ENCODE measurements at places on chromosomes 3 and 15. TPM values are rescaled to one million over a fixed set of nuclear protein-coding genes. Genes with fewer than 3 reads are reported as not detected.

Gene LMAN1L
- not detected for total RNA-seq

Gene MORC1
- 0.15 TPM for total RNA-seq

Gene CA12
- total RNA-seq: 14.6 TPM

DNA sequence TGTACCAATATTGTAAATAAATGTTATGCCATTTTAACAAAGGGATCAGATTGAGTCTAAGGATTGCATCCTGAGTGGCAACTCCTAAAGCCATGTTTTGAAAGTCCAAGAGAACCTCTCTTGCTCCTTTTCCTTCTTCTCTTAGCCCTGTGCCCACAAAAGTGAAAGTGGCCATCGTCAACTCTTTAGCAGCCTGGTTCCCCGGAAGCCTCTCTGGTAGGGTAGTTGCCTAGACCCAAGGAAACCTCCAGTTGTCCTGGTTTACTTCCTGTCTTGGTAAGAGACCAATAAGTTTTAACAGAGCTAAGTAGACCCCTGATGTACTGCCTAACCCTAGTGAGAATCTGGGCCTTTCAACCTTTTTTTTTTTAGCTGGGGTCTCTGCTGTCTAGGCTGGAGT, 10.2 kb upstream of the ITPKA start:
- no peak overlapping the region for H3K4me3 ChIP-seq
- peaks cover 5% of the 10 kb centered on the region for H3K4me1 ChIP-seq
- H3K36me3 ChIP-seq: peaks cover 35% of the 10 kb centered on the region
- no peaks in the 10 kb centered on the region for H3K27me3 ChIP-seq
- no peak for DNase-seq
- H3K27ac ChIP-seq: no peak overlapping the region

DNA sequence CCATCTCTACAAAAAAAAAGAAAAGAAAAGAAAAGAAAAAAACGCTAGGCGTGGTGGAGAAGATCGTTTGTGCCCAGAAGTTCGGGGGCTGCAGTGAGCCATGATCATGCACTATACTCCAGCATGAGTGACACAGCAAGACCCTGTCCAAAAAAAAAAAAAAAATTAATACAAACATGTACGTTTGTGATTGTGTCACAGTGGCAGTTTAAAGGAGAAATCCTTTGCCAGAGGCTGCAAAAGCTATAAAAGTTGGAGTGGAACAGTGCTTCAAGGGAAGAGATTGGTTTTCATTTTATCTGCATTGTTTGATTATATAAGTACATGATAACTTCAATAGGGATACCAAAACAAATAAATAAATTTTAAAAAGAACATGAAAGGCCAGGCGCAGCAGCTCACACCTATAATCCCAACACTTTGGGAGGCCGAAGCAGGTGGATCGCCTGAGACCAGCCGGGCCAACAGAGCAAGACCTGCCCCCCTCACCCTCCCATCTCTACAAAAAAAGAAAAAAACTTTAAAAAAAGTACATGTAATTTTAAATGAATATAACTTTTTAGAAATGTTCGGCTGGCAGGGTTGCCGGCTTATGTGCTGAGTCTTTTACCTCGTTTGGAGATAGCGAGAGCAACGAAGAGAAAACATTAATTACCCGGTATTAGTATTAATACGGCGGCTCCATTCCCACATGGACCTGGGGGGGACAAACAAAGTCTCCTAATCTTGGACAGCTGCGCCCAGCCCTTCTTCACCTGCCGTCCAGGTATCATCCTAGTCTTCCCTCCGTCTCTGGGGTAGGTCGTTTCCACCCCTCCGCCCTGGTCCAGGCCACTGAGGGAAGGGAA, 573 bp upstream of the DIS3L start:
- H3K36me3 ChIP-seq: no peaks in the 10 kb centered on the region
- H3K27me3 ChIP-seq: no peaks in the 10 kb centered on the region
- H3K27ac ChIP-seq: peak overlapping the region; percentile 90
- peaks cover 29% of the 10 kb centered on the region for H3K4me1 ChIP-seq
- H3K4me3 ChIP-seq: peak overlapping the region; percentile 68
- DNase-seq: peak; percentile 51

DNA sequence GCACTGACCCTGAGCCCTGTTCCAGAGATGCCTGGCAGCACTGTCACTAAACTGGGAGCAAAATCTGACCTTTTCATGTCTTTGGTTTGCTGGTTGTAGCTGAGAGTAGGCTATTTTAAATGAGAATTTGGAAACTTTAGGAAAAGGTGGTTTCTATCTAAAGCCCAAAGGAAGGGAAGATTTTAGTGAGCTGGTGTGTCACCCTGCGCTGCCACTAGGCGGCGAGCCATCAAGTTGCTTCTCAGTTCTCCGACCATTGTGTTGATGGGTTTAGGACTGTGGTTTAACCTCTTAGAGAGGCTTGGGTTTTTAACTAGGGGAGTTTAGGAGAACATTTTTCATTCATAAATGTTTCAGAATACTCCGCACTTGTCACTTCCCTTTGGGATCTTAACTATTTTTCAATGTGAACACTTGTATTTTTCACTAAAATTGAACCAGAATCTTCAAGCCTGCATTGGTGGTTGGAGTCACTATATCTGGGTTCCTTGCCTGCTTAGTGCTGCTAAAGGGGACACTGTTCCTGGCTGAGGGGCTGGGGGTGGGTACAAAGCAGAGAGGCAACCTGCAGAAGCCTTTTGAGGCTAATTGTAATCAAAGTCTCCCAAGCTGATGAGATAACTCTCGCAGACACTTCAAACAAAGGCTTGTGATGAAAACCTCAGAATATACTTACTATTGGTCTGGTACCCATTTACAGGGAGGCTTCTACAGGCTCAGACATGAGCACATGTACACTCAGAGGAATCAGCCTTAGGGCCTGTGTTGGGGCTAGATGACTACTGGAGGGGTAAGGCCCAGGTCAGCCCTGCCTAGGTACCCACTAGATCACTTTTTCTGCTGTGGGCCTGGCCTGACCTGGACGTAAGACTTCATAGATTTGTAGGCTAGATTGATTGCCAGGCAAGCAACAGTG, 16.8 kb downstream of the EXOSC7 start:
- H3K27me3 ChIP-seq: no peaks in the 10 kb centered on the region
- H3K4me3 ChIP-seq: no peak overlapping the region
- H3K36me3 ChIP-seq: peaks cover 23% of the 10 kb centered on the region
- H3K27ac ChIP-seq: no peak overlapping the region
- H3K4me1 ChIP-seq: peaks cover 10% of the 10 kb centered on the region
- no peak for DNase-seq

GRCh38 chr3:13878281-13879101, 1.4 kb downstream of the WNT7A start:
- peaks cover 44% of the 10 kb centered on the region for H3K27me3 ChIP-seq
- peak overlapping the region; percentile 50 for H3K4me3 ChIP-seq
- no peak for DNase-seq
- H3K27ac ChIP-seq: no peak overlapping the region
- H3K36me3 ChIP-seq: no peaks in the 10 kb centered on the region

DNA sequence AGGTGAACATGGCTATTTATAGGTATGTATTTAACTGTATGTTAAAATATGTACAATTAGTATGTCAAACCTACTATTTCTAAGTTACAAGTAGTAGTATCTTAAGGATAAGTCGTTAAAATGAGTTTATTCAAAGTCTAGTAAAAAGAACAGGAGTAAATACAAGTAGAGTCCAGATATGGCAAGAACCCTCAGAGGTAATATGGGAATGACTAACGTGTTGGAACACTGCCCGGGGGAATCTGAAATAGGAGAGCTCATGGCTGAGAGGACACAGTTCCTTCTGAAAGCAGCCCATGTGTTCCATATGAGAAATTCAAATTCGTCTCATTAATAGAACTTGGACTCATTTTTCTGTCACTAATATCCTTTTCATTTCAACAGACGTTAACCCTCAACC, 158.8 kb downstream of the CLSTN2 start:
- no peaks in the 10 kb centered on the region for H3K36me3 ChIP-seq
- H3K27me3 ChIP-seq: no peaks in the 10 kb centered on the region
- H3K4me3 ChIP-seq: no peak overlapping the region

DNA sequence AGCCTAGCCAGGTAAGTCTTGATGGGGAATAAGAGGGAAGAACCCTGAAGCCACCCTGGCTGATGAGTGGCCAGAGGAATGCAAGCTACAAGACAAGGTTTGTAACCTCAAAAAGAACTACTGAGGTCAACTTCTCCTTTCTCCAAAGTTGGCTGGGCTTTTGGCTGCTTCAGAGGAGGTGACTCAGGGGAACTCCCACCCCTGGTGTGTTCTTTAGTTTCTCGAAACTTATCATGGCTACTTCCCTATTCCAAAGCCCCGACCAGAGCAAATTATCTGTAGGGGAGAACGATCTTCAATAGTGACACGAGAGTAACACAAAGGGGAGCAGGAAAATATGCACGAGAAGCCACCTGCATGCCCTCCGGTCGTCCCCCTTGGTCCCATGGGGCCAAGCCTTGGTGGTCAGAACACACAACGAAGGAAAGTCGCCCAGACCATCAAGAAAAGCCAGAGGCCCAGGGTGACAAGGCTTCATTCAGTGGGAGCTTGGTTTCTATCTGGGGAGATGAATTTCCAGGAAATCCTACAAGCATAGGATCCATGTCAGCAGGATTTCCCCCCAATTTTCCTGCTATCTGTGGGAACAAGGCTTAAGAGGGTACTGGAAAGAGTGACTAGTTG, 6.5 kb upstream of the BCL2A1 start:
- H3K27me3 ChIP-seq: no peaks in the 10 kb centered on the region
- H3K27ac ChIP-seq: peak overlapping the region; percentile 80
- DNase-seq: peak; percentile 66

GRCh38 chr3:9071936-9072666, 108.8 kb upstream of the RAD18 start:
- no peaks in the 10 kb centered on the region for H3K36me3 ChIP-seq
- no peak for DNase-seq
- H3K27ac ChIP-seq: no peak overlapping the region
- no peaks in the 10 kb centered on the region for H3K27me3 ChIP-seq
- H3K4me3 ChIP-seq: no peak overlapping the region

GRCh38 chr3:65030847-65031463, 343.2 kb upstream of the ADAMTS9 start:
- no peak for DNase-seq
- H3K27me3 ChIP-seq: no peaks in the 10 kb centered on the region
- H3K4me1 ChIP-seq: no peaks in the 10 kb centered on the region
- no peak overlapping the region for H3K27ac ChIP-seq

DNA sequence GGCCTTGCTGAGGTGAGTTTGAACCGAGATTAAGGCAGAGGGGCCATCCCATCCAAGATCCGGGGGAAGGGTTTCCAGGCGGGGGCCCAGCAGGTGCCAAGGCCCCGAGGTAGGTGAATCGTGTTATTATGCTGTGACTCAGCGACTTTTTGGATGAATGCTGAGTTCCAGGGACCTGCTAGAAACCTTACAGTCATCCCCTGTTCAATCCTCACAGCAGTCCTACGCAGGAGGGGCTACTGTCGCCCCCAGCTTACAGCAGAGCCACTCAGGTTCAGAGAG, 40.9 kb downstream of the DNAJB8 start:
- peaks cover 5% of the 10 kb centered on the region for H3K4me1 ChIP-seq
- H3K36me3 ChIP-seq: no peaks in the 10 kb centered on the region
- no peak for DNase-seq
- no peaks in the 10 kb centered on the region for H3K27me3 ChIP-seq
- H3K4me3 ChIP-seq: no peak overlapping the region

GRCh38 chr3:41986561-41986960, 24.7 kb upstream of the ULK4 start:
- no peaks in the 10 kb centered on the region for H3K27me3 ChIP-seq
- H3K4me3 ChIP-seq: no peak overlapping the region
- no peak for DNase-seq
- H3K27ac ChIP-seq: no peak overlapping the region
- no peaks in the 10 kb centered on the region for H3K36me3 ChIP-seq

DNA sequence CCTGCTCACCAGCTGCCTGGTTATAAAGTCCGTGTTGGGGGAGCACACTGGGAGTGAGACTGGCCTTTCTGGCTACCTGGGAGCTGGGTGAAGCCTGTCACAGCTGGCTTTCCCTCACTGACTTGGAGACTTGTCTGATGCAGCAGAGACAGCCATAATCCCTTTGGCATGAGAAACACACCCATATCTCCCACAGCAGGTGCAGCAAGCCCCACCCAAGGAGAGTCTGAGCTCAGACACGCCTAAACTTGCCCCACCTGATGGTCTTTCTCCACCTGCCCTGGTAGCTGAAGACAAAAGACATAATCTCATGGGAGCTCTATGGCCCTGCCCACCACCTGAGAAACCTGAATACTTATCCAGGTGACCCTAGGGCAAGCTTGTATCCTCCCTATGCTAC, 54.8 kb downstream of the NMD3 start:
- H3K27me3 ChIP-seq: no peaks in the 10 kb centered on the region
- DNase-seq: no peak
- no peak overlapping the region for H3K27ac ChIP-seq
